Urinary bladder (tissue), 4 donors: ENCODE measurements at places on chromosomes 11 and 22.

- no peak for DNase-seq
These were observed 502.1 kb downstream of the SOX6 start for GRCh38 chr11:15854245-15854644.

- no peak for DNase-seq
These were observed 81.6 kb upstream of the SEPTIN5 start for GRCh38 chr22:19632668-19633148.

DNA sequence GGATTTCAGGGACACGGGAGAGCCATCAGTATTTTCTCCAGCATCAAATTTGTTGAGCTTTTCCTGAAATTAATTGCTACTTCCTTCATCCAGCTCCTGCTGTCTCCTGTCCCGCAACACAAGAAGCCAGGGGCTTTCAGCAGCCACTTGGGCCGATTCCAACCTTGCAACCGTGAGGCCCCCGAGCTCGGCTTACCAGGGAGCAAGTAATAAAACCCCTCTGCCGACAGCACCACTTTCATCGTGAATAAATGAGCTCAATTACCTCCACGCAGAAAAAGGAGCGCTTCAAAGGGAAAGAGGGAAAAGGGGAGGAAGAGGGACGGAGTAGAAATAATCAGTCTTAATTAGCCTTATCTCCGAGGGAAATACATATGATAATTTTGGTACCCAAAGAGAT lies 76.6 kb downstream of the CELSR1 start:
- no peak for DNase-seq

DNA sequence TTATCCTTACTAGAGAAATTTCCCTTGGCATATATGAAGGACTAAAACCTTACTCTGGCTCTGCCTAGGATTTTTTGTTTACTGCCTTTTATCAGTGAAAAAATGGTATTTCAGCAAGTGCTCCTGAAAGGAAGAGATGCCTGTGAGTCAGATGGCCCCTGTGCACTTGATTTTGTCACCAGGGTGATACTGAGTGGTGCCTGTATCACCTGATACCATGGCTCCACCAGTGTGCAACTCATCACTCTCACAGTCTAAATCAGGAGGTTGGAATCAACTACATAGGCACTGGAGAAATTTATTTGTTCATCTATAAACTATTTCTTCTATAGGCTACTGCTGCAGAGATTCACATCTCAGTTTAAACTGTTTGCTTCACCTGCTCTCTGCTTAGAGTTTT lies 43.2 kb downstream of the F2 start:
- DNase-seq = no peak

DNA sequence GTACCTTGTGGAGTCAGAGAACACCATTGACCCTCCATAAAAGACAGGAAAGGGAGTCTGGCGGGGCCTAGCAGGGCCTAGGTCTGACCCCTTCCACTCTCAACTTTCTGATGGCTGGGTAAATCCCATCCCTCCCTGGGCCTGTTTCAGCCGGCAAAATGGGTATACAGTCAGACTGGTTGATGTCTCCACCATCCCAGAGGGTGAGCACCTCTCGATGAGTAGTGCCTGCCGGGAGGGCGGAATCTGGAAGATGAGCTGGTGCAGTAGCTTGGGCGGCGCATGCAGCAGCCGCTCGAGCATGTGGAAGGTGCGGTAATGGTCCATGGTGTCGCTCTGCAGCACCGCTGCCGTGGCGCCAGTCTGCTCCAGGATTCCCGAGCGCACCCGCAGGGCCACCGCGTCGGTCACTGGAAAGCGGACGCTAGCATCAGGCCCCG lies 528 bp downstream of the FIBP start:
- DNase-seq = no peak

DNA sequence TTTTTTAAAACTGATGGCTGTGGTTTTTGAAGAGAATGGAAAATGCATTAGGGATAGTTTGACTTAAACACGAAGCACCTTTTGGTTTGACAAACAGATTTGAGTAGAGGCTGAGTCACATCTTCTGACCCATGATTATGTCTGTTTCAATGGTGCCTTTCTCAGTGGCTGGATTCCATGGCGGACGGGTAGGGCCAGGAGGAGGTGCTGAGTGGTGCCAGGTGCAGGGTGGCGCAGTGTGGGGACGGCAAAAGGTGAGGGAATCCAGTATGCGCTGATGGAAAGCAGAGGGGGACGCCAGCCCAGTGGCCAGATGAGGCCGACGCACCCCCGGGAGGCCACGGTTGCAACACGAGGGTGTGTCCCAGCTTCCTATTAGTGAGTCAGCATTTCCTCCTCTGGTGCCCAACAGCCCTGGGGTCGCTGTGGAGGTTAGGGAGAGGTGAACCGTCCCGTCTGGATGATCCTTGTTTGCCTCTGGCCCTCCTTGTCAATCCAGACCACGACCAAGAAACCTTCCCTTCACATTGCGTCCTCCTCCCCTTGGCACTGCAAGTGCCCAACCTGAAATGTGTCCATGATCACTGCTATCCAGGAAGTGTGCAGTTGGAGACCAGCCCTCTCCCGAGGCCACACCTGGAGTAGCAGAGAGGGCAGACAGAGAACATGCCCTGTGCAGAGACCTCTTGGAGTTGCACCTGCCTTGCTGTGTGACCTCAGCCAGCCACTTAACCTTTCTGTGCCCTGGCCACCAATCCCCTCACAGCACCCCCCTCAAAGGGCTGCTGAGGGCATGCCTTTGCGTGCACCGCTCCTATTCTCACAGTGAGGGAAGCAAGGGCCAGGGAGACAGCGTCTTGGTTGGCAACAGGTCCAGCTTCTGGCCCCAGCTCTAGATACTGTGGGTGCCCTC lies 32.5 kb upstream of the ATXN10 start:
- no peak for DNase-seq

- peak; percentile 62 for DNase-seq
These were observed 54.6 kb upstream of the SC5D start for GRCh38 chr11:121237686-121238658.

DNA sequence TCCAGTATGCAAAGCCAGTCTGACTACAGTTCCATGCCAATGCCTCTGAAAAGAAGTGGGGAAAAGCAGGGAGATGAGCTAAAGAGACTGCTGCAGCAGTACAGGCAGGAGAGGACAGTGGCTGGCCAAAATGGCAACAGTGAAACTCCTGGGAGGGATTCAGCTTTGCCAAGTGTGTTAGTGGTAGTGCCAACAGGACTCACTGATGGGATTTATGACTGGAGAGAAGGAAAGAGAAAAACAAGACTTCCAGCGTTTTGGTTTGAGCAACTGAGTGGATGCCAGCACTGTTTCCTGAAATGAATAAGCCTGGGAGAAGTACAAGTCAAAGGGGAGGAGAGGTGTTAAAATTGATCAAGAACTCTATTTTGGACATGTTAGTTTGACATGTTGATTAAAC lies 80.9 kb downstream of the PLEKHA7 start:
- DNase-seq = no peak

DNA sequence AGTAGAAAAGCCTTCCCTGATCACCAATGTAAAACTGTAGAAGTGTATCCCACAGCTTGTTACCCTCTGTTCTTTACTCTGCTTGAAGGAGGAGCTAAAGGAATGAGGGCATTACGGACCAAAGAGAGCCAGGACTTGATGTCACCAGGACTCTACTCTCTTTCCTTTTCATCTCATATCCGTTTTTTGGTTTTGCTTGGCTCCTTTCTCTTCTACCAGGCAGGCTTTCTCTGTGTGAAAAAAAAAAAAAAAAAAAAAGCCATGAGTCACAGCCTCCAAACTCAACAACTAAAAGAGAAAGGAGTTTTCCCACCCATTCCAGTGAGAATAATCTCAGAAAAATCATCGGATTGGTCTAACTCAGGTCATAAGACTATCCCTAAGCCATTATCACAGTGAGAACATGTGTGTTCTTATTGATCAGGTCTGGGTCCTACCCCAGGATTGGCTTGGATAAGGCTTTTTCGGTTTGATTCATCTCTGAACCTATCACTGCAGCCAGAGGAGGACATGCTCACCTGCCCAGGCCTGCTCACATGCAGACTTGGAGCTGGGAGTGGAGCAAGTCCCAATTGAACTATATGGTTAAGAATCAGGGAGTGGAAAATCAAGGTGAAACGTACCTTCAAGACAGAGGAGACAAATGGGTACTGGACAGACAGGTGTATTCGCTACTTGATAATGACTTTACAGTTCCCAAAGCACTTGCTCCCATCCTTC lies 19.4 kb upstream of the LRRC55 start:
- DNase-seq = no peak
